ENCODE measurements at places on chromosomes 1 and 21. TPM values are rescaled to one million over a fixed set of nuclear protein-coding genes. Genes with fewer than 3 reads are reported as not detected.

The FMO4 gene
- 3.6 TPM for total RNA-seq

The FRRS1 gene
- total RNA-seq = 6.2 TPM

- H3K36me3 ChIP-seq = peaks cover 13% of the 10 kb centered on the region
- H3K27me3 ChIP-seq = no peaks in the 10 kb centered on the region
- no peak overlapping the region for H3K4me3 ChIP-seq
- no peak for DNase-seq
- no peak overlapping the region for H3K27ac ChIP-seq
- no peaks in the 10 kb centered on the region for H3K4me1 ChIP-seq
These were observed 116.1 kb downstream of the PSMG1 start for GRCh38 chr21:39066829-39067780.

The UTP11 gene
- total RNA-seq = 41.3 TPM

DNA sequence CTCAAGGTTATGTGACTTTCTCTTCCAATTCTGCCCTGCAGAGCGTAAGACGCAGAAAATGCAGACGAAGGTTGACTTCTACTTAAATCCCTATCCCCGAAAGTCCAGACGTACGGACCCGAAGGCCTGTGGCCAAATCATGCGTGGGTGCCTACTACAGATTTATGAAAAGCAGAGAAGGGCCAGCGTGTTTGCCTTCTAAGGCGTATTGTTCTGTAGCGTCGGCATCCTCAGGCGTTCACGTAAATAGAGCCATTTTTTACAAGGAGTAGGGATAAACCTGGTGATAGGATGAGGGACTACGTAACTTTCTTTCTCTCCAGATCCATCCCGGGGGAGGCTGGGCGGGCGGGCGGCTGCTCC, 222 bp upstream of the GIPC2 start:
- H3K4me3 ChIP-seq = peak overlapping the region; percentile 87
- DNase-seq = no peak
- H3K4me1 ChIP-seq = peaks cover 33% of the 10 kb centered on the region
- peaks cover 47% of the 10 kb centered on the region for H3K27me3 ChIP-seq

- no peak overlapping the region for H3K4me3 ChIP-seq
- H3K4me1 ChIP-seq = peaks cover 15% of the 10 kb centered on the region
- no peak overlapping the region for H3K27ac ChIP-seq
- DNase-seq = no peak
These were observed 737.8 kb upstream of the PTBP2 start for GRCh38 chr1:95983831-95984230.

The UBASH3A gene
- 0.09 TPM for total RNA-seq

The SEMA4A gene
- total RNA-seq = 8.7 TPM

- H3K4me3 ChIP-seq = no peak overlapping the region
- H3K27me3 ChIP-seq = no peaks in the 10 kb centered on the region
- H3K27ac ChIP-seq = peak overlapping the region; percentile 82
- peaks cover 6% of the 10 kb centered on the region for H3K4me1 ChIP-seq
- H3K36me3 ChIP-seq = peaks cover 73% of the 10 kb centered on the region
- DNase-seq = no peak
These were observed 16.4 kb downstream of the ARHGEF2 start for GRCh38 chr1:155961937-155962336.

DNA sequence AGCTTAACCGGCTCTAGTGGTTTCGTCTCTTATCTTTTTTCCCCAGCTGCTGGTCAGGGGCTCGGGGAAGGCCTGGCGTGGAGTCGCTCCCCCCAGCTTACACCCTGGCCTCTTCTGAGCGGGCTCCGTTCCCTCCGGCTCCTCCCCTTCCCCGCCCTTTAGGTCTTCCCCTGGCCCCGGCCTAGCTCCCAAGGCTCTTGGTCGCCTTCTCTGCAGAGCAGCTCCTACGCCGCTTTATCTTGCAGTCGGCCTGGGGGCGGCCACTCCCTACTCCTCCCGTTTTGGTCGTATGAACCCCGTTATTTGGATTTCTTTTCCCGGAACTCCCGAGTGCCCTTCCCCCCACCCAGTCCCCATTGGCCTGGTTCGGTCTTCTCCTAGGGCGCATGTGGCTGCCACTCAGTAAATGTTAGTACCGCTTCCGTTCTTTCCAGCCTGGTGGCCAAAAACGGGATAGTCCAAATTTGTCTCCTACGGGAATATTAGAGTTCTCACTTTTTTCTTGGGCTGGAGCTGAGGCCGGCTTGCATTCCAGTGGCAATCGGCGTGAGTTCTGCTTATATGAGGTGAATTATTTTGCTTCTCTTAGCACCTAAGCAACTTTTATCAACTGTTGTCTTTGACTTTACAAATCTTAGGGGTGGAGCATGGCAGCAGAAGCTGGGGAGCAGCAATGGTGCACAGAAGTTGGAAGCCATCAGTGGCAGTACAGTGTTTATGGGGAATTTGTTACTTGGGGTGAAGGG, 467 bp downstream of the THRAP3 start:
- H3K27ac ChIP-seq = peak overlapping the region; percentile 99
- H3K4me1 ChIP-seq = peaks cover 16% of the 10 kb centered on the region
- peak; percentile 76 for DNase-seq
- H3K27me3 ChIP-seq = no peaks in the 10 kb centered on the region

The SPOCD1 gene
- total RNA-seq = 3.7 TPM

DNA sequence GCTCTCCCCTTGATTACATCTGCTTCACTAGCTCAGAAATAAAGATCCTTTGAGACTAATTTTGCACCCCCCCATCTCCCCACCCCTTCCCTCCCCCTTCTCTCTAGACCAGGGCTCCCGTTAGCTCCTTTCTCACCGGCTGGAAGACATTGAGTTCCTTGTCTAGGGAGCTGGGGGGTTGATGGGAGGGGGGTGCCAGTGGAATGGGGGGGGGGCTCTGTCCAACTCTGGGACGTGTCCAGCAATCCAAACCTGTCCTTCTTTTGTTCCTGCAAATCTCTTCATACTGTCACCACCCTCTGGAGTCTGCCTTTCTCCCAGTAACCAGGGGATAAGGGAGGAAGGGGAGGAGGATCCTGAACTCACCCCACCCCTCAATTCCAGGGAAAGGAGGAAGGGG, 61.9 kb downstream of the RHBG start:
- H3K4me1 ChIP-seq = peaks cover 53% of the 10 kb centered on the region
- peaks cover 100% of the 10 kb centered on the region for H3K27me3 ChIP-seq
- no peak for DNase-seq
- H3K4me3 ChIP-seq = 0 out of 2 replicates have a peak overlapping the region, but pooled peaks have one; percentile 45

The ZNF496 gene
- total RNA-seq = 89.0 TPM

The GBP6 gene
- not detected for total RNA-seq

GRCh38 chr1:1137256-1138045, 21.6 kb upstream of the C1orf159 start:
- H3K27me3 ChIP-seq = no peaks in the 10 kb centered on the region
- 0 out of 2 replicates have a peak overlapping the region, but pooled peaks have one; percentile 53 for H3K27ac ChIP-seq
- DNase-seq = no peak
- no peaks in the 10 kb centered on the region for H3K36me3 ChIP-seq

Data from WTC11 (cell line).